ENCODE measurements at places on chromosomes 12 and 14.

GRCh38 chr12:116773276-116773731, 35.2 kb downstream of the RNFT2 start:
- no peak for DNase-seq

DNA sequence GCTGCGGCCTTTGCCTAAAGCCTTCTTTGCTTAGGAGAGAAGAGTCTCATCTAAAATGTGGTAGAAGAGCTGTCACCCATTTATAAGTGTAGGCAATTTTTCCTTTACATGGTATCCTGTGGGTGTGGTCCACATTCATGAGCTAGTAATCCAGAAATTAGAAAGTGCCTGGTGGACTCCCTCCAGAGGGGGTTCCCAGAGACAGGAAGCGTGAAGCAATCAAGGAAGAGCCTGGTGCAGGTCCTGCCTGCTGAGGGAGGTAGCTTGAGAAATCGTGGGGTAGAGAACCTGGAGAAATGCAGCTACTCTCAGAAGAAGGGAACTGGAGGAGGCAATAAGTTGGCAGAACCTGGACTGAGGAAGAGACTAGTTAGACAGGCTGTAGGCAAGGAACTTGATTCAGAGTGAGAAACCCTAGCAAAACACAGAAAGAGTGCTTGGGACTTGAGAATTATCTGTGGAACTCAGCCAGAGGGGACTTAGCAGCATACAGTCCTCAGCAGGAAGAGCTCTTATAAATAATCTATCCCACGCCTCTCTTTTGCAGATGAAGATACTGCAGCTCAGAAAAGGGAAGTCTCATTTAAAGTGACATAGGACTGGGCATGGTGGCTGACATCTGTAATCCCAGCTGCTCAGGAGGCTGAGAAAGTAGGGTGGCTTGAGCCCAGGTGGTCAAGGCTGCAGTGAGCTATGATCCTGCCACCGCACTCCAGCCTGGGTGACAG, 182.4 kb upstream of the CCND2 start:
- DNase-seq, result no peak

DNA sequence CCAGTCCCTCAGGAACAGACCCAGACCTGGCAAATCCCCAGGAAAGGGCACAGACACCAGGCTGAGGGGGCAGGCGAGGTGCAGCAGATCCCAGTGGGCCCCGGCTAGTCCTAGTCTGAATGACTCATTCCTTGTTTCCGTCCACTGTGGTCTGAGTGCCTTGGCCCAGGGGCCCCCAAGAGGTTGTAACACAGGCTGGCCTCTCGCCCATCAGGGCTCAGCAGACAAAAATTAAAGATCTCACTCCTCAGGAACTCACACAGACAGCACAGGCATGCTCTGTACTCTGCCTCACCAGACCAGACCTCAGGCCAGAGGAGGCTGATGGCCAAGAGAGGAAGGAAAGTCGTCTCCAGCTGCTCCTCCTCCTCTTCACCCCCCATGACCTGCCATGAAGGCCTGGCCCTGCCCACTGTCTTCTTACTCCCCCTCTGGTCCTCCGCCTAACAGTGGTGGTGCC, 7.7 kb upstream of the LTBP2 start:
- no peak for DNase-seq

DNA sequence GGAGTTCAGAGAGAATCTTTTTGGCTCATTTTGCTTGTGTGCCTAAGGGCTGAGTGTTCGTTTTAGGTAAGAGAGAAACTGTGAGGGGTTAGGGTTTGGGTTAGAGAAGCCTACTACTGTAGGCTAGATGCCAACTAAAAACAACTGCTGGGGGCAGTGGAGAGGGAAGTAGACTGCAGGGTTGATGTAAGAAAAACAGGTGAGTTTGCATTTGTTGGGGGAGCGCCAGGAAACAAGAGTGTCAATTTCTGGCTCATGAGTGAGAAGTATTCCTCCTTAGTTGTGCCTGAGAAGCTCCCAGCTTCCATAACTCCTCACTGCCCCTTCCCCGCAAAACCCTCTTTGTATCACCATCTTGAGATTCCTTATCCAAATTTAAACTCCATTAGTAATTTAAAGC, 92.3 kb downstream of the DERA start:
- no peak for DNase-seq

GRCh38 chr14:105927096-105928060, 401.0 kb downstream of the TMEM121 start:
- no peak for DNase-seq

DNA sequence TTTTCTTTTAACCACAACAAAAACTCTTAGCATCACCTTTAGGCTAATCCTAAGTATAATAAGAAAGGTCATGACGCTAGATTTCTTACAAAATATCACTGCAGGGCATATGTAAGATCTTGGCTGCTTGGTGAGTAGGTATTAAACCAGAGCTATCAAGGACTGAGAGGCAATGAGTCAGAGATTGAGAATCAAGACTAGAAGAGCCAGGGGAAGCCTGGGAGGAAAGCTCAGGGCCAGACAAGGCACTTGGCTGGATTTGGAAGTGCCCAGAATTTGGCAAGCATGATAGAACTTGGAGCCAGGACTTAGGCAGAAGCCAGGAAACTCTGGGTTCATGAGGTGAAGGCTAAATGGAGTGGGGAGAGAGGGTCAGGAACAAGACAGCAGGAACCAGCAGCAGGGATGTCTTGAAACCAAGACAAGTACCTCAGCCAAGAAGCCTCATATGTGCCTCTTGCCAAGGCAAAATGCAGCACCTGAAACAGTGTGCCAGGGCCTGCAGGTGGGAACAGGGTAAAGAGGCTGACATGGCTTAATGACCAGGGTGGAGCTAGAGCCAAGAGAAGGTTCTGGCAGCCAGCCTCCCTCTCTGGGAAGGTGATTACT, 49.9 kb downstream of the PTHLH start:
- no peak for DNase-seq

- no peak for DNase-seq
Observed at GRCh38 chr12:88750867-88751543, 170.7 kb upstream of the KITLG start.

GRCh38 chr12:6093764-6094163, 30.7 kb downstream of the VWF start:
- DNase-seq, result no peak

- DNase-seq, result peak; percentile 71
Observed at GRCh38 chr14:94173471-94173884, 644 bp upstream of the PPP4R4 start.

DNA sequence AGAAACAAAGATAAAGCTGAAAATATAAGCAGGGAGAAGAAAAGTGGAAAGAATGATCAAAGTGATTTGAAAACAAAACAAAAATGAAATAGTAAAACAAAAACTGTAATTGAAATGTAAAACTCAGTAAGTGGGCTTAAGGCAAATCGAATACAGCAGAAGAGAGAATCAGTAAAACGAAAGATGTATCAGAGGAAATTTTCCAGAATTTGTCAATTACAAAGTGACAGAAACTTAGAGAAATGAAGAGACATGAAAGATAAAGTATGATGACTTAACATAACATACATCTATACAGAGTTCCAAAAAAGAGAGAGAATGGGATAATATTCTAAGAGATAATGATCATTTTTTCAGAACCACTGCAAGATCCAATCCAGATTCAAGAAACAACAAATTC, 10.5 kb downstream of the ZFC3H1 start:
- no peak for DNase-seq

DNA sequence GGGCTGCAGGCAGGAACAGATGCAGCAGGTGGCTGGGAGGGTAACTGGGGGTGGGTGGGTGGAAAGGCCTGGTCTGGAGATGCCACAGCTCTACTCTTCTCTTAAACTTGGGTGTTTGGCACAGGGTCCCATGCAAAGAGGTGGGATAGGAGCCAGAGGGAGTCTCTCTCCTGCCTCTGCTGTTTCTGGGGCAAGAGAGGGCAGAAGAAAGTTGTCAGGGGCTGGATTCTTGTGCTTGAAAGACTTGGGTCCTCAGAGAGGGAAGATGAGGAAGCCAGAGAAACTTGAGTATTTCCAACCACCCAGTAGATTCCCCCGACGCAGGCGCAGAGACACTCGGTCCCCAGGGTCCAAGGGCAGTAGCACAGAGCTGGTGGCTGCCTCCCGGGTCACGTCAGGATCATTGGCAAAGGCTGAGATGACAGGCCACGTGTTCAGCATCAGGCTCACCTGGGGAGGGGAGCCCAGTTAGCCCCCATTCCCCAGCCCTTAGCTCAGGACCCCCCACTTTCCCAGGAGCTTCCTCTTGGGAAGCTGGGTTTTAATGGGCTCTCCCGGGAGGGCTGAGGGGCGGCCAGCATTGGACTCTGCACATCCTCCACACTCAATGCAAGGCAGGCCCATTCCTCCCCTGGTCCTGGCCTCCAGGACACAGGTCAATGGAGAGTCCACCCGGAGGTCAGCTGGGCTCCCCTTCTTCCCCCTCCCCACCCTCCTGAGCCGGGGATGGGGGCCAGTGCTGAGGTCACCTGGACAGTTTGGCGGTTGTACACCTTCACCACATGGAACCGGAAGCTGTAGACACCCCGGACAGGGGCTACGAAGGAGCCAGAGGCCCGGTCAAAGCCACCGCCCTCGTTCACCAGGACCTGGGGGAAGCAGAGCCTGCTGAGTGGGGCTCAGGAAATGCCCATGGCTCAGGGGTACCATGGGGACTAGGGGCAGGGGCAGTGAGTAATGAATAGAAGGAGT, 1.6 kb downstream of the CBLN3 start:
- DNase-seq, result no peak

- no peak for DNase-seq
Observed at GRCh38 chr14:96184737-96185136, 19.9 kb upstream of the BDKRB2 start.

- DNase-seq, result peak; percentile 73
Observed at GRCh38 chr12:127485528-127485927, 781.4 kb upstream of the TMEM132C start.

Measured in NCI-H510A treated with DMSO at 0.1 percent for 48 hours (cell line).